ENCODE measurements at places on chromosomes 12 and 14.
A peak's percentile ranks its signal among the peaks of the same experiment; 100 is the strongest.

DNA sequence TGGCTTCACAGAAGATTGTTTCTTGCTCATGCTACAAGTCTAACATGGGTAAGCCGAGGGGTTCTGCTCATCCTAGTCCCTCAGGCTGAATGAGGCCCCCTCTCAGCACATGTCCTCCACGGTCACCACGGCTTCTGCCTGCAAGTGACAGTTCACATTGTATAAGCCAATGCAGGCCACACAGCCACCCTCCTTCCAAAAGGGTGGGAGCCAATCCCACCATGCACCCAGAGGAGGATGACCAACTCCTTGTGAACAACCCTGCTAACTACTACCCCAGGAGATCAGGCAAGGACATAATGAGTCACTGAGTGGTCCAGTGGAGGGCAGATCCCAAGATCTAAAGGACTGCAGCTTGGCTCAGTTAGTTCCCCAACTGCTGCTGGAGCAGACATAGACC, 6.1 kb downstream of the SPRING1 start:
- no peak for DNase-seq

GRCh38 chr14:23071244-23071920, 14.1 kb upstream of the CDH24 start:
- DNase-seq: peak; percentile 95

DNA sequence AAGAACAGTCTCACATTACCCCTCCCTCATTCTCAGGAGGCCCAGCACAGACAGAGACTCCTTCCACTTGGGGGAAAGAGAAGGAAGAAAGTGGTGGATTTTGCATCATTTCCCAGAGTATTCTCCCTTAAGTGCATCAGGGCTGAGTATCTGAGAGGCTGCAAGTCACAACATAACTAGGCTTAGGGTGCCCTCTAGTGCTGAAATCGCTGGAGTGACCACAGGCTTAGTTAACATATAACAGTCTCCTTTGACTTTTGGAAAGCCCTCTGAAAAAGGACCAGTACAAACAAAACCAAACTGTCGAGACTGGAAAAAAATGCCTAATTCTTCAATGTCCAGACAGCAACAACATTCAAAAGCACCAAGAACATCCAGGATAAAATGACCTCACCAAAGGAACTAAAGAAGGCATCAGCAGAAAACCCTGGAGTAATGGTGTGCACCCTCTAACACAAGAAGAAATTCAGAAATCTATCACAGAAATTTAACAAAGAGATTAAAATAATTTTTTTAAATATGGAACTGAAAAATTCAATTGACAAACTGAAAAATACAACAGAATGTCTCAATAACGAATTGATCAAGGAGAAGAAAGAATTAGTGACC, 412.3 kb downstream of the RPS29 start:
- peak; percentile 59 for DNase-seq

- no peak for DNase-seq
Observed at GRCh38 chr12:28750946-28751685, 398.0 kb upstream of the FAR2 start.

GRCh38 chr12:131375972-131376345, 334.9 kb upstream of the SFSWAP start:
- DNase-seq: no peak

GRCh38 chr14:31893221-31893757, 183.8 kb upstream of the ARHGAP5 start:
- DNase-seq: no peak

DNA sequence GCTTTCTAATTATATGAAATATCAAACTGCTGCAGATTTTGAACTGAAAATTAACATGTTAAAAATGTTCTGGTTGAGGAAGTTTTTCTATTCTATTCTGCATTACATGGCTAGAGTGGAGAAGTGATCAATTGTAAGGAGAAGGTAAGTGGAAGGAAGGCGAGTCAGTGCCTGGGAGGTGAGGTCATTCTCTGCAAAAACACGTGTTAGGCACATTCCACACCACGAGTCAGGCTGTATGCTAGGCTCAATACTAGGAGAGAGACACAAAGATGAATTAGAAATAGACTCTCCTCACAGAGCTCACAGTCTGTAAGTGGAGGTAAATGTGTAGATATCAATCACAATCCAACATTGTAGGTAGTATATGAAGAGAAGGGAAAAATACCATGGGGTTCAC, 194.1 kb downstream of the NOVA1 start:
- DNase-seq: peak; percentile 2

DNA sequence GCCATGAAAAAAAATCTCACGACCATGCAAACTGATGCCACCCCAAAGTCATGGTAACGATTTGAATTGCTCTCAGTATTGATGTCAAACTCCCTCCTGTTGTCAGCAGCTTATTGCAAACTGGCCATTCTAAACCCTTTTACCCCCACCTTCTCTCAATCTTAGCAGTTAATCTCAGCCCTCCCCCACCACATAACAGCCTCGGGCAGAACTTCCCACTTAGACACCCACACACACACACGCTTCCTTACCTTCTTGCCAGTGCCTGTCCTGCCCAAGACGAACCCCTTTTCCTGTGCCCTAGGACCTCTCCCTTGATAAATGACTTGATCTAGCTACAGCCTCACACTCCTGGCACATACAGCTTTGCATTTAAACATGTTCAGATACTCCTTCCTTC, 56.6 kb downstream of the GPATCH2L start:
- no peak for DNase-seq

DNA sequence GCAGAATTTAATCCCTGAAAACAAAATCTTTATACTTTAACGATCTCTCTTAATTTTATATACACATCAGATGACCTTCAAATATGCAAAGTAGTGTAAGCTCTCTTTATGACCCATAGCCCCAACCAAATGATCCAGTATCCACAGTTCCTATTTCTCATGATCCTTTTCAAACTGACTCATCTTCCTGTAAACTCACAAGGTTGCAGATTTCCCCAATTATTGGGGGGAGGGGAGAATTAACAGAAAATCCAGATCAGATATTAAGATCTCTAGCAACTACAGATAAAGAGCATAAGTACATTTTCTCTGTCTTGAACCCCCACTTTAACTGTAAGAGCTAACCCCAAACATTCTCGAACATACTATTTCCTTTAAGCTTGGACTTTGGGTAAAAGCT, 12.5 kb downstream of the GNS start:
- peak; percentile 37 for DNase-seq

DNA sequence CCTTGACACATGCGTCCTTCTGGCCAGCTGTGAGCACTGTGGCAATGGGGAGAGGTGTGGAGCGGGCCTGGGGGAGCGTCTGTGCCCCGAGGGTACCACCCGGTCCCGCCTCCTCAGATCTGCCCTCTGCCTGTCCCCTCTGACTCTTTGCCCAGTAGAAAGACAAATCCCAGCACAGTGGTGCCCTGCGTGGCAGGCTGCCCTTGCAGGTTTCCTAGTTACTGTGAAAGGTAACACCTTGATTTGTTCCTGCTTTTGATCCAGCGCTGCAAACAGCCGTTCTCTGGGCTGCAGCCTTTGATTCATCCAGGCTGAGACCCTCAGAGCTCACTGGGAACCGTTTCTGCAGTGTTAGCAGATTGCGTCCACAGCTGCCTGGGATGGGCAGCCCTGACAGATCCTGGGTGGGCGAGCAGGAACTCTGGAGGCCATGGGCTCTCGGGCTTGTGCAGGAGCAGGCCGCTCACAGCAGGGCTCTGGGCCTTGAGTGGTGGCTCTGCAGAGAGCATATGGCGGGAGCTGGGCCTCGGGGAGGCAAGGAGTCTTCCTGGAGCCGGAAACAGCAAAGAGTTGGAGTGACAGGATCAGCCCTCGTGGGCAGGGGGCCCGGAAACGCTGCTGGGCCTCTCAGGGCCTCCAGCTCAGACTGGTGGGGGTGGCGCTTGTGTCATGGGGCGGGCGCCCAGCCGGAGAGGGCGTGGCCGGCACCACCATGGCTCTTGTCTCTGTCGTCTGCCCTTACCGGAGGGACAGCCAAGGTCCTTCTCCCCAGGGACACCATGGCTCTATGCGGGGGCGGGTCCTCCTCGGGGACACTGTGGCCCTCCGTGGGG, 16.6 kb downstream of the FBRSL1 start:
- DNase-seq: peak; percentile 75

- DNase-seq: no peak
Observed at GRCh38 chr12:46259071-46259470, 9.8 kb downstream of the SLC38A1 start.

GRCh38 chr12:120495186-120495730, 655 bp upstream of the DYNLL1 start:
- no peak for DNase-seq

DNA sequence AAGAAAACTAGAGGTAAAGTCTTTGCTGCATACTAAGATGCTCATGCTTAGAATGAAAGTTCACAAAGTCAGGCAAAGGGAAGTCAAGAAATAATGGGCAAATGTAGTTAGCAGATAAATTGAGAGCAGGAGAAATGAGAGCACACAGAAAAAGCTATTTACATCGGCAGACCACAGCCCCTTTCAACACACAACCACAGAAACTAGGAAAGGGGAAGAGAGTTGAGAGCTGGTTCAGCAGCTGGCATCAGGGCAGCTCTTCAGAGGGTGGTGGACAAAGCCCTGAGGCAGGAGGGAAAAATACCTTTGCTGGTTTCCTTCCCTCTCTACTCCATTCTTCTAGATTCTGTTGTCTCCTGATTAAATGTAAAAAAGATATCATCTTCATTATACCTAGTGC, 95.4 kb upstream of the ANO4 start:
- no peak for DNase-seq

- peak; percentile 62 for DNase-seq
Observed at GRCh38 chr14:79011091-79011919, 841.1 kb downstream of the NRXN3 start.

DNA sequence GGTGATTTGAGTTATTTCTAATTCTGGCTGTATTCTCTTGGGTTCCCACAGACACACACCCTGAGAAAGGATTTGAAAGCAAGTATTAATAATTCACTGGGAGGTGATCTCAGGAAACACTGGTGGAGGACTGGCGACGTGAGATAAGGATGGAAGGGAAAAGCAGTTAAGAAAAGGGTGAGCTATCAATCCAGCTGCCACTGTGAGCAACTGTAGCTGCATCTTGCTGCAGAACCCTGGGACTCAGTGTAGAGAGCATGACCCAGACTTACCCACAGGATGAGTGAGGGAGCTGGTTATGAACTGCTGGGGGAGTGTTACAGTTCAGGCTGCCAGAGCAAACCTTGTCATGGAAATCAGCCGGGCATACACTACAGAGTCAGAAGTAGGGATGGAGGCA, 71.9 kb downstream of the RESF1 start:
- no peak for DNase-seq

All from fibroblast of lung (primary cell).